ENCODE measurements at places on chromosomes 12 and 14.

DNA sequence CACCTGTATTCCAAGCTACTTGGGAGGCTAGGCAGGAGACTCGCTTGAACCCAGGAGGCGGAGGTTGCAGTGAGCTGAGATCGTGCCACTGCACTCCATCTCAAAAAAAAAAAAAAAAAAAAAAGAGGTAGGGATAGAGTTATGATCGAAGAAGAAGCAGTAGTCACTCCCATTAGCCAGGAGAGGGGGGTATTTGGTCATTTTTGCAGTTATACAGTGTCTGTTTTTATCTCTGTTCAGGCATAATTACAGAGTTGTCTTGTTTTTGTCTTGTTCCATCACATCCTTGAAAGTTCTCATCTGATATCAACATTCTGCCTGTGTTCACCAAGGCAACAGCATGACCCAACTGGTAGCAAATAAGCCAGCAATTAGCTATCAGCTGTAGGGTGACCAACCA, 98.5 kb upstream of the TMPO start:
- DNase-seq, result no peak

- no peak for DNase-seq
Observed at GRCh38 chr14:24159777-24160498, 1.1 kb upstream of the IRF9 start.

DNA sequence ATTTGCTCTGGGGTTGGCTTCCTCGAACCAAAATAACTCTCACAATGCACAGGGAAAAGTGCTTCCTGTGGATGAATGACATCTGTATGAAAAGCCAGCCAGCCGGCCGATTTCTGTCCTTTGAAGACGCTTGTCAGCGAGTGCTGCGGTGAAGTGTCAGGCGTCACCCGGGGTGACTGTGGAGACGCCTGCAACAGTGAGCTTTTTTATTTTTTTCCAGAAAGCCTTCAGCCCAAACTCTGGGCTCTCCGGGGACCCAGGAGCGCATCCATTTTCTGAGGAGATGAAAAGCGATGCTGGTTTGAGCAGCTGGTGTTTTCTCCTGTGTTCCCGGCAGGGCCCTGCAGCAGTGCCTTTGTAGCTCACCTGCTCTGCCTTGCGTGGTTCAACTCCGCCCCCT, 147.9 kb upstream of the MYL2 start:
- peak; percentile 33 for DNase-seq

DNA sequence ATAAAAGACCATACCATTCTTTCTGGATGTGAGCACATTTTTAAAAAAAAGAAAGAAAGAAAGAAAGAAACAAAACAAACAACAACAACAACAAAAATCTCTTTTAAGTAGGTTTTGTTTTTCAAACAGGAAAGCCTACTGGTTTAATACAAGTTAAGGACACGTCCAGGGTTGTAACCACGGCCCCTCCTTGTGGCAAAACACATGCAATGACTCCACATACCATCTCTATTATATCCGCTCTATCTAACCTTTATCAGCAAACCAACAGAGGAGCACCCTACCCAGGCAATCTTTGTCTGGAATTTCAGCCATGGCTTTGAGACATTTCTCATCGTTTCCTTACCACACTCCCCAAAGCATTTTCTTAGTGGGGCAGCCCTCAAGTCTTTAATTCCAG, 360.5 kb upstream of the TMPO start:
- peak; percentile 87 for DNase-seq

DNA sequence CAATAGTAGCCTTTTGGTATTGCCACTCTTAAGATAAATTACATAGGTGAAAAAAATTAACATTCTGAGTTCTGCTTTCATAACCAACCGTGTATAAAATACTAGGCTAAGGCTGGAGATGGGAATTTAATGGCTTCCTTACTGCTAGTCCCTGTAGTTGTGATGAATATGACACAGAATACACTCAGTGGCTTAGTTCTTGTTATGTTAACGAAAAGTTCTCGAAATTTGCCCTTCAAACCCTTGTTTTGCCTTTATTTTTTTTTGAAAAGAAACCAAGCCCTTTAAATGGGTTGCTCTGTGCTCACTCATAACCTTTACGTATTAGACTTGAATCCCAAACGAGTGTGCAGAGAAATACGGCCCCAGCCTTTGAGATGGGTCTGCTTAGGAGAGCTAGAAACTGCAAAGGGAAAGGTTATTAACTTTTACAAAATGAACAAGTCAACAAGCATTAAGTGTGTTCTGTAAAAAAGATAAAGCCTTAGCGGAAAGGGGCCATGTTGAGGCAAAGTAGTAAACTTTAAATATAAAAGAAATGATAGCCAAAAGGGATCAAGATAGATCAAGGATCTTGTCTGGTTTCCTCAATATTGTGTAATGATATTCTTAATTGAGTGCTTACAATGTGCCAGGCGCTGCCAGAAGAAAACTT, 1.7 kb downstream of the NUDT4 start:
- DNase-seq, result peak; percentile 42

DNA sequence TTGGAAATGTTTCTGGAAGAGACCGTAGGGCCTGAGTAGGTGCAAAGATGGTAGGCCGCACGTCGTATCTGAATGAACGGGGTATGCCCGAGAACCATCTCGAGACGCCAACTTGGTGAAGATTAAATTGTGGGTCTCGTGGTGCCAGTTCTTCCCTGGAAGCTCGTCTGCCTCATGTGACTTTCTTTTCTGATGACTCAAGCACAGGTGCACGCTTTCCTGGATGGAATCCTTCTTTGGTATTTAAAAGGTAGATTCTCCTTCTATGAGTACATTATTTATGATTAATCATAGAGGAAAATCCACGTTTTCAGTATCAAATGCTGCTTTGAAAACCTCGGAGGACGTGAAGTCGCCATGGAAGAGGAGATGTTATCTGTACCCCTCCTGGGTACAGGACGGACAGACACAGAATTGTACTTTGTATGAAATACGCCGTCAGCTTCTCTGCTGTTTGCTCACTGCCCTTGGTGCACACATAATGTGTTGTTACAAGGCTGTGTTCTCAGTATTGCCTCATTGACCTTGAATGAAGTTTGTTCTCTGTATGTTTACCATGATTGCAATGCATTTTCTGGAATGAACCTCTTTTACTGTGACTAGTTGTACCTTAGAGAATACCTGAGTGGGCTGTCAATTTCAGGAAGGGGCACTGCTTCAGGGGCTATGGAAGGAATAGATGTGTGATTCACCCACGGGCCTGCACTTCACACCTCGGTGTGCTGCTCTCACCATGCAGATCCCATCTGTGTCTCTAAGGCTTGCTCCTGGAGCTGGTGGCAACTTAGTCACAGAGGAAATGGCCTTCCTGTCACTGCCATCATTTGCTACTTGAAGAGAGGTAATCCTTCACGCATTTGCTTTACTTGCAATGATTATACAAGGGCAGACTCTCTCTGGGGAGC, 137.3 kb upstream of the RTL1 start:
- DNase-seq, result no peak

- no peak for DNase-seq
Observed at GRCh38 chr12:57099047-57099714, 10.3 kb downstream of the NAB2 start.

All from brain (organoid and tissue), 16 donors.